Amygdala (tissue), 56 donors: ENCODE measurements at places on chromosomes 13 and 19.
A peak's percentile ranks its signal among the peaks of the same experiment; 100 is the strongest.

GRCh38 chr13:102825921-102826706 lies 19.7 kb upstream of the ERCC5 start:
- DNase-seq: no peak

DNA sequence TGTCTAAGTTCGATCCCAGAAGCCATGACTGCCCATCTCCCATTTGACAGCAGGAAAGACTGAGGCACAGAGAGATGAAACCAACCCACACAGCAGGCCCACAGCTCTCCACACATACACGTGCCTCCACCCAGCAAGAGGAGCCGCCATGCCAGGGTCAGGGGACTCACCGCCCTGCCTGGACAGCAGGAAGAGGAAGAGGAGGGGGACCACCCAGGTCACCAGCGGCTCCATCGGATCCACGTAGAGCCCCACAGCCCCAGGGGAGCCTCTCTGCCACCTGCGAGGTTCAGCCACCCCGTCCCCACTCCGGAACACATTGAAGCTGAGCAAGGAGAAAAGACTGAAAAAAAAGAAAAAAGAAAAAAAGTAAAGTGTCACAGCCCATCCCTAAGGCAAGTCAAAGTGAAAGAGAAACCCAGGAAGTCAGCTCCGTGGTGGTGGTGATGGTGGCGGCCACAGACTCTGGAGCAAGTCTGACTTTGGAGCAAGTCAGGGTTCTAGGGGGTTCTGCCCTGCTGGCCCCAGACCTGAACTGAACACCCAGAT lies at the start of gene IL12RB1:
IL12RB1 (minus strand) TSS at position 345 of the 549 bp plus-strand sequence; CDS start at position 234, 111 bp downstream.
- DNase-seq: no peak

DNA sequence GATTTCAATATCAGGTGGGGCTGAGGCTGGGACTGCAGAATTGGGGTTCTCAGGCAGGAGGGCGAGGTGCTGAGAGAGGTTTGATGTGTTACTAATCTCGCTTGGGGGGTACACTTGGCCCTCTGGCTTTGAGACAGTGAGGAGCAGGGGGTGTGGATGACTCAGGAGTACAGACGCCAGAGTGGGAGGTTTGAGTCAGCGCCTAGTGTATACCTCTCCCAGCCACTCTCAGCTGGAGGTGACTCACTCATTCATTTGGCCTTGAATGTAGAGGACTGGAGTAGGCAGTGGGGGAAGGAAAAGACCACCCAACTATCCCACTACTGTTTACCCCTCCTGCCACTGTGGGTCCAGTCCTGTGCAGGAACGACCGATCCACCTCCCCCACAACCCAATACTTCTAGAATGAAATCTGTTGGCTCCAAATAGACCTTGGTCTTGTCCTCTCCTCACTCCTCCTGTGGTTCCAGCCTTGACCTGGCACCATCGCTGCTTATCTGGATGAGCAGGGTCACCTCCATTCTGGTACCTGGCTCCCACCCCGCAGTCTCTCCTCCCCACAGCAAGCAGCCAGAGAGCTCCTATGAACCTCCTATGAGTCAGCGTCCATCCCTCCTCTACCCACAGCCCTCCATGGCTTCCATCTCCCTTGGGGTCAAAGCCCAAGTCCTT lies 20.1 kb upstream of the ZNRF4 start:
- DNase-seq: peak; percentile 4

DNA sequence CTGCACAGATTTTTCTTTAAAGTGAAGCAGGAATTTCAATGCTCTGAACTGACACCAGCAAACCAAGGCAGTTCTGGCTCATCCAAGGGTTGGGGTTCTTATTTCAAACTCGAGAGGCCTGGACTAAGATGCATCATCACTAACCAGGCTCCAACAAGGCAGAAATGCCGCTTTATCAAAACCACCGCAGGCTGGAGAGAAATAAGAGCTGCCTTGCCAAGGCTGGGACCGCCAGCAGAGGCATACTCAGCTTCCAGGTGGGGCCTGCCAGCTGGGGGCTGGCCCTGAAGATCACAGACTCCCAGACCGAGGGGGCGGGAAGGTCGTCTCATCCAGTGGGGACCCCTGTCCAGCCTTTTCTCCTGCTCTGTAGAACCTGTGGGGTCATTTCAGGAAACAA lies 37.4 kb upstream of the GAS6 start:
- DNase-seq: no peak

GRCh38 chr19:53196777-53197396 lies 3.7 kb upstream of the ZNF665 start:
- peak; percentile 83 for DNase-seq

GRCh38 chr19:43524922-43525835 lies 1.8 kb downstream of the ETHE1 start:
- DNase-seq: no peak

DNA sequence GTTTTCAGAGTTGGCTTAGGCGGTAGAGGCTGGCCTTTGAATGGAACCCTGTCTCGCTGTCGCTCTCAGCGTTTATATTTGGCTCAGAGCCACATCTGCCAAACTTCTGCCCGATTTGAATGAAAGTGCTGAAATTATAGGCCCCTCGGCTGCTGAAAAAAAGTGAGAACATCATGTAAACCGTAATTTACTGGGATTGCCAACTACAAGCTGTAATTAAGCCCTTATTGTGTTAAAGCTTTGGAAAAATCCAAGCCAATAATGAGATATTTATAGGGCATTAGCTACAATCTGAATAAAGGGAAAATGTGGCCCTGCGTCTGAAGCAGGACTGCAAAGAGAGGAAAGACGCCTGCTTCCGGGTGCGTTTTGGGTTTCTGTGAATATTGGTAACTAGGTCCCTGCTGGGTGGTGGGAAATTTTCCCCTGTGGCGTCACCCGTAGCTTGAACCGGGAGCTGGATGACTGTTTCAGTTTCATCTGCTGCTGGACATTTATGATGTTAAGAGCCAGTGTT lies 9.9 kb downstream of the DNM2 start:
- DNase-seq: peak; percentile 63

GRCh38 chr19:30442674-30443073 lies 70.5 kb downstream of the ZNF536 start:
- DNase-seq: no peak

DNA sequence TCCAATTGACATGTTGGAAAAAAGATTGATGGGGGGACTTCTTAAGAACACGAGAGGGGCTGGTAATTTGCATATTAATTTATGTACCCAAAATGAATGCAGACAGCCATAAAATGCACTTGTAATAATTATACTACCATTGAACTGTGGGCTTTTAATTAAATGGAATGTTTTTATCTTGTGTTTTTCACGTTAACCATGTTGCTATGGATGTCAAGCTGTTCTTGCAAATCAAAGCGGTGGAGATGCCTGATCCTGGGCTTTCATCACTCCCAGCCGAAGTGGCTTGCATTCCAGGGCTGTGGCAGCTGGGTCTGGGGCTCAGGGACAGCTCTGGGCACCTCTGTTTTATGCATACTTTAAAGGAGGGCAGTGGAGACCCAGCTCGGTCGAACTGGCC lies 179.4 kb upstream of the TMTC4 start:
- DNase-seq: no peak

GRCh38 chr13:44801990-44802389 lies 187.3 kb downstream of the NUFIP1 start:
- DNase-seq: no peak

- peak; percentile 21 for DNase-seq
Measured at GRCh38 chr19:14114854-14115253, 2.7 kb downstream of the PRKACA start.

GRCh38 chr19:58492265-58492664 lies 16.1 kb downstream of the ZNF446 start:
- no peak for DNase-seq

- no peak for DNase-seq
Measured at GRCh38 chr13:33490461-33491327, 205.1 kb upstream of the STARD13 start.

- no peak for DNase-seq
Measured at GRCh38 chr19:41932720-41933332, 4.6 kb upstream of the ERFL start.

- no peak for DNase-seq
Measured at GRCh38 chr13:24916464-24916863, 152.5 kb downstream of the RNF17 start.

GRCh38 chr13:72180253-72180952 lies 313.4 kb upstream of the DACH1 start:
- DNase-seq: no peak

- no peak for DNase-seq
Measured at GRCh38 chr19:51274049-51274770, 23.3 kb downstream of the SIGLECL1 start.

DNA sequence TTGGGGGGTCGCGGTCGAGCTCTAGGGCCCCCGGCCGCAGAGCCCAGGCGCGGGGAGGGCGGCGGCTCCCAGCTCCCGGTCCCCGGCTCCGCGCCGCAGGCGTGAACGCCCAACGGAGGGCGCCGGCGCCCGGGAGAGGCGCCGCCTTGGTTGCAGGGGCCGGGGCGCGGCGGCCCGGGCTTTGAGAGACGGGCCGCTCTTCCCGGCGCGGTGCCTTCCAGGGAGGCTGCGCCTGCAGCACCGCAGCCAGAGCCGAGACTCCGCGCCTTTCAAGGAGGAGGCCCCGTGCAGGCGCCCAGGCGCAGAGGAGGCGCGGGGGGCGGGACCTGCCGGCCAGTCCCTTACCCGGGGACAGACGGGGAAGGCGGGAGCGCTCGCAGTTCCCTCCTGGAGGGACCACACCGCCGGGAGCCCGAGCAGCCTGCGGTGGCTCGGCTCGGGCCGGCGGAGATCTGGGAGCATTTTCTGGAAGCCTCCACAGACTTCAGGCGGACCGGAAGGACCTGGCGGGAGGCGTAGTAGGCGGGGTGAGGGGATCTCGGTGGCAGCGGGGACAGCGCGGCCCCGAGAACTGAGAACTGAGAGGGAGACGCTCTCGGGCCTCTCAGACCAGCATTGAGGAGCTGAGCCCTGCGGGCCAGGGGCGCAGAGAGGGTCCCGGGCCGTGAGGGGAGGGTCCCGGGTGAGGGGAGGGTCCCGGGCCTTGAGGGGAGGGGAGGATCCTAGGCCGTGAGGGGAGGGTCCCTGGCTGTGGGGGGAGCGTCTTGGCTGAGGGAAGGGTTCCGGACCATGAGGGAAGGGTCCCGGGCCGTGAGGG lies 25.5 kb upstream of the MCF2L start:
- DNase-seq: no peak

GRCh38 chr13:33004511-33004910 lies 11.7 kb upstream of the KL start:
- DNase-seq: no peak

DNA sequence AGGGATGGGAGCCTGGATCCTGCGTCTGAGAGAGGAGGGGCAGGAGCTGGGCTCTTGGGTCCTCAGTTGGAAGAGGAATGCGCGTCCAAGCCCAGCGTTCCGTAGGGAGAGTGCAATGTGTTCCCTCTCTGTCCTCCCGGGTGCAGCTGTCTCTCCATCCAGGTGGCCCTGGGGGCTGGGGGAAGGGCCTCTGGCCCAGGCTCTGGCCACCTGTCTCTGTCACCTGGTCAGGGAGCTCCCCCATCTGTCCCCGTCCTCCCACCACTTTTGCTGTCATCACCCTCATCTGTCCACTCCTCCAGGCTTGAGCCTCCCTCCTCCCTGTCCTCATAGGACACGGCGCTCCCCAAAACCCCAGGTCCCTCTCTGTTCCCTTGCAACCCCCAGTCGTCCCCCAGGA lies 3.7 kb upstream of the SBK2 start:
- no peak for DNase-seq

DNA sequence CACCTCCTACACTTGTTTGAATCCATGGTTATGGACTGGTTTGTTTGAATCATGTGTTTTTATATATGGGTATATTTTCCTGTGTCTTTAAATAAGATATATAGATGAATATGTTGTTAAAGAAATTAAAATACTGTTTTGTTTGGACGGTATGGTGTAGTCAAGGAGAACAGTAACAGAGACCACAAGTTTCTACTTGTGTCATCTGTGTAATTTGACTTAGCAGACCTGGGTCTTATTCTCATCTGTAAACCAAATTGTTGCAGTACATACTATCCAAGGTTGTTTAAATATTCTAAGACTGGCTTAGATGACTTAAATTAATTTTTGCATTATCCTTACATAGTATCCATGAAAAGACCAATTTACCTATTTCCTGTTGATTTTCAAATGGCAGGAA lies 361.1 kb upstream of the SLITRK1 start:
- no peak for DNase-seq

DNA sequence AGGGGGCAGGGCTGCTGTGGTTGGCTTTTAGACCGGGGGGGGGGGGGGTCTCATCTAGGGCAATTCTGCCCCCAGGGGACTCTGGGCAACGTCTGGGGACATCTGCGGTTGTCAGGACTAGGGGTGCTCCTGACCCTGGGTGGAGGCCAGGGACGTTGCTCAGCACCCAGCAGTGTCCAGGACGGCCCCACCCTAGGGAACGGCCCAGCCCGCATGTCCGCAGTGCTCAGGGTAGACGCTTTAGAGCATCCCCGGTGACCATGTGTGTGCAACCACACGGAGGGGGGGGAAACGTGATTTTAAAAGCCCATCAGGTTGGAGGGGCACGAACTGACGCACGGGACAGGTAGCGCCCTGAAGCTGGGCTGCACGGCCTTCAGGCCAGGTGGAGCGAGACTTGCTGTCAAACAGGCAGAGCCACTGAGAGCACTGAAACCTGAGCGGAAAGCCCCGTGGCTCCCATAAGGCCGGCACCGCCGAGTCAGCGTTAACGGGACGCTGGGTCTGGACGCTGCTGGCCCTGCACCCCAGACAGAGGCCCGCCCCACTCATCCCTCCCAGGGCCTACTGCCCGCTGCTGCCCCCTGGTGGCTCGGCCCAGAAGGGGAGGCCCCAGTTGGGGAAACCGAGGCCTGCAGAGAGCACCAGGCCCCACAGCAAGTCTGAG lies 8.3 kb downstream of the CACTIN start:
- DNase-seq: no peak

DNA sequence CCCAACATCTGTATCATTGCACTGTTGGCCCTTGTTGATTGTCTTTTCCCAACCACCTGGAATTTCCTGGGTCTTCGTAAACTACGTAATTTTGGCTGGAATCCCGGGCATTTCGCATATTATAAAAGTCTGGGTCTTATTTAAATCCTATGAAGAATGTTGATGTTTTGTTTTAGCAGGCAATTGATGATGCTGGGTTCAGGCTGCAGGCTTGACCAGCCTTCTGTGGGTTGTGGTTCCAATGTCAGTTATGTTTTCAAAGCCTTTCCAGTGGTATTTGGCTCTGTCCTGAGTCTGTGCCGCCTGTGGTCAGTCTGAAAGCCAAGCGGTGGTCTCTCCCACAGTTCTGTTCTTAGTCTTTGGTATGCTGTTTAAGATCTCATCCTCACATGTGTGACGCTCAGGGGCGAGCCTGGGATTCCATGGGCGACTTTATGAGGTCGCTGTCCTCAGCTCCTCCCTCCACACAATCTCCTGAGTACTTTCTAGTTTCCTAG lies 12.4 kb downstream of the SLC35E1 start:
- DNase-seq: no peak
